ENCODE measurements at places on chromosomes 4 and X. TPM values are rescaled to one million over a fixed set of nuclear protein-coding genes. Genes with fewer than 3 reads are reported as not detected.

GRCh38 chr4:65383589-65384305, 286.5 kb downstream of the EPHA5 start:
- H3K27ac ChIP-seq, result peak overlapping the region; percentile 87
- peaks cover 21% of the 10 kb centered on the region for H3K4me1 ChIP-seq
- no peaks in the 10 kb centered on the region for H3K36me3 ChIP-seq
- H3K4me3 ChIP-seq, result 0 out of 2 replicates have a peak overlapping the region, but pooled peaks have one; percentile 2

DNA sequence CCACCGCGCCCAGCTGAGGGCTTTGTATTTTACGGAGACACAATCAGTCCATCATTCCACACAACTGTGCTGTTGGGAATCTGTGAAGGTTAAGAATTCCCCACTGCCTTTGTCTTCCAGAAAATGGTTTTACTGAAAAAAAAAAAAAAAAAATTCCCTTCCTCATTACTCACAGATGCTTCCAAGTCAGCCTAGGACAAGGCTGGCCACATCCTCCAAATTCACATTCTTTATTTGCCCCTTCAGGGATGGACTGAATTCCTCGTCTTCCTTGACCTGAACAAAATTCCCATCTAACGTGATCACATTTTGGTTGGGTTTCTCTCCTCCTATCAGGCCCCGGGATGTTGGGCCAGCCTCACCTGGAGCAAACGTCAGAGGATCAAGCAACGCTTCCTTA, 130.3 kb downstream of the DHRSX start:
- no peak overlapping the region for H3K27ac ChIP-seq
- DNase-seq, result no peak
- no peak overlapping the region for H3K4me3 ChIP-seq
- H3K36me3 ChIP-seq, result no peaks in the 10 kb centered on the region

DNA sequence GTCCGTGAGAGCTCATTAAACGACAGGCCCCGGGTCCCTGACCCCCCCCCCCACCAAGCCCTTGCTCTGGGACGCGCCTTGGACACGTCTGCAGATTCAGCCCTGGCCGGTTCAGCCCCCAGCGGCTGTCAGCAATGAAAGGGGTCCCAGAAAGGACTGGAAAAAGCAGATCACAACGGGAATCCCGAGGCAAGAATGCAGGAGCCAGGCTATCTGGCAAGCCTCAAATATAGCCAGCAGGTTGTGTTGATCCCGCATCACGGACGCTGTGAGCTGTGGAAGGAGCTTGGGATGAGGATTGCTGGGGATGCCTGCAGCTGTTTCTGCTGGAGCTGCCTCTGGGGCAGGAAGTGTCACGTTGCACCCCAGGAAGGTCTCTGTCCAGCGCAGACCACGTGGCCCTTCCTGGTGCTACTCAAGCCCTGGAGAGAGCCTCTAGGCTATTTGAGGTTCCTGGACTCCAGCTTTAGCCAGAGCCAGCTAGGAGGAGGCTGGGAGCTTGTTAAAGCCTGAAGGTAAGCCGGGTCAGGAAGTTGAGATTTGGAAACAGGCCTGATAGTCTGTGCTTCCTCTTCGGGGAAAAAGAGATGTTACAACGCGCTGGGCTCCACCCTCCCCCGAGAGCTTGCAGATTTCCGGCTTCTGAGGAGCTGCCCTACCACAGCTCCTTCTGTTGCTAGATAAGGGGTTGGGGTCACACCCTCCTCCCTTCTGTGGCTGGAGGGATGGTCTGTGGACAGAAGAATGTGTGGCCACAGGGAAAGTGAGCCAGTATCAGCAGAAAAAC, 19.3 kb upstream of the CSF2RA start:
- no peak overlapping the region for H3K27ac ChIP-seq
- H3K4me3 ChIP-seq, result no peak overlapping the region
- peak; percentile 29 for DNase-seq
- peaks cover 7% of the 10 kb centered on the region for H3K4me1 ChIP-seq
- no peaks in the 10 kb centered on the region for H3K36me3 ChIP-seq
- H3K27me3 ChIP-seq, result no peaks in the 10 kb centered on the region

DNA sequence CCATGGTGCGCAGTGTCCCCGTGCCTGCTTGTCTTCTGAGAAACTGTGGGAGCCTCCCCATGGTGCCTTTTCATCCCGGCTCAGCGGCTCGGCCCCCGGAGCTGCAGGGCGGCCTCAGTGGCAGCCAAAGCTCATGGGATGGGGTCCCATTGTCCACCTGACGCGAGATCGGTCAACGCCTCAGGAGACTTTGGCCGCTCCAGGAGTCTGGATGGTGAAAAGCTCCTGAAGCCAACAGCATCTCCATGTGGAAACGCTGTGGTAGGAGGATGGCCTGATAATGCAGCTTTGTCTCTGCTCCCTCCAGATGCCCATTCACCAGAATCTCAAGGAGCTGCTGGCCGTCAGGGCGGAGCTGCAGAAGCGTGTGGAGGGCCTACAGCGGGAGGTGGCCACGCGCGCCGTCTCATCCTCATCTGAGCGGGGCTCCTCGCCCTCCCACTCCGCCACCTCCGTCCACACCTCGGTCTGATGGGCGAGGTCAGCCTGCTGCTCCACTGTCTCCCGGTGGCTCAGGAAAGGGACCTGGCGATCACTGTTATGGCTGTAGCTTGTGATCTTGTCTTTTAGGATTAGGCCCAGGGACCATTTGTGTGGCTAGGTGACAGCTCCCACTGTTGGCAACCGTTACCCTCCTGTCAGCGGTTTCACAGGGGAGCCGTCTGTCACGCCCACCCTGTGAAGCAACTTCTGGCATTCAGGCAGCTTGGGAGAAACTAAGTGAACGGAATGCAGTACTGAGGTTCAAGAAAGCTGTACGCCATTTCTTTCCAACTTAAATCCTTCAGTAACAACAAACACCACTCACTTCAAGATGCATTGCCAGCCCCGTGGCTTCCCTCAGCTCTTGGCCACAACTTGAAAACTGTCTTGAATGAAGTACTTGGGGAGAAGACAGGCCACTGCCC, 69.3 kb downstream of the MTMR1 start:
- H3K4me1 ChIP-seq, result peaks cover 4% of the 10 kb centered on the region
- DNase-seq, result no peak
- no peaks in the 10 kb centered on the region for H3K36me3 ChIP-seq
- H3K27me3 ChIP-seq, result no peaks in the 10 kb centered on the region

DNA sequence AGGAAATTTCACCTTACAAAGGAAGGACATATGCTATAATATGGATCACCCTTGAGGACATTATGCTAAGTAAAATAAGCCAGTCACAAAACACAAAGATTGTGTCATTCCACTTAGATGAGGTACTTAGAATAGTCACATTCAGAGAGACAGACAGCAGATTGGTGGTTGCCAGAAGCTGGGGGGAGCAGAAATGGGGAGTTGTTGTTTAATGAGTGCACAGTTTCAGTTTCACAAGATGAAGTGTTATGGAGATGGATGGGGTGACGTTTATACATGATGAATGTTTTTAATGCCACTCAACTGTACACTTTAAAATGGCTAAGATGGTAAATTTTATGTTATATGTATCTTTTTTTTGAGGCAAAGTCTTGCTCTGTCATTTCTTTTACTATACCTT, 14.8 kb upstream of the SPON2 start:
- H3K4me1 ChIP-seq, result peaks cover 6% of the 10 kb centered on the region
- no peak overlapping the region for H3K27ac ChIP-seq
- no peaks in the 10 kb centered on the region for H3K36me3 ChIP-seq
- DNase-seq, result no peak

GRCh38 chr4:41129128-41129754, 85.1 kb downstream of the APBB2 start:
- H3K4me1 ChIP-seq, result no peaks in the 10 kb centered on the region
- H3K36me3 ChIP-seq, result no peaks in the 10 kb centered on the region
- no peak overlapping the region for H3K27ac ChIP-seq
- H3K4me3 ChIP-seq, result no peak overlapping the region

SLC26A1 gene
- 0.52 TPM for total RNA-seq

GRCh38 chr4:2866160-2866861, 22.7 kb downstream of the ADD1 start:
- no peak for DNase-seq
- peaks cover 12% of the 10 kb centered on the region for H3K4me1 ChIP-seq
- H3K27ac ChIP-seq, result no peak overlapping the region
- H3K4me3 ChIP-seq, result no peak overlapping the region
- no peaks in the 10 kb centered on the region for H3K36me3 ChIP-seq

DNA sequence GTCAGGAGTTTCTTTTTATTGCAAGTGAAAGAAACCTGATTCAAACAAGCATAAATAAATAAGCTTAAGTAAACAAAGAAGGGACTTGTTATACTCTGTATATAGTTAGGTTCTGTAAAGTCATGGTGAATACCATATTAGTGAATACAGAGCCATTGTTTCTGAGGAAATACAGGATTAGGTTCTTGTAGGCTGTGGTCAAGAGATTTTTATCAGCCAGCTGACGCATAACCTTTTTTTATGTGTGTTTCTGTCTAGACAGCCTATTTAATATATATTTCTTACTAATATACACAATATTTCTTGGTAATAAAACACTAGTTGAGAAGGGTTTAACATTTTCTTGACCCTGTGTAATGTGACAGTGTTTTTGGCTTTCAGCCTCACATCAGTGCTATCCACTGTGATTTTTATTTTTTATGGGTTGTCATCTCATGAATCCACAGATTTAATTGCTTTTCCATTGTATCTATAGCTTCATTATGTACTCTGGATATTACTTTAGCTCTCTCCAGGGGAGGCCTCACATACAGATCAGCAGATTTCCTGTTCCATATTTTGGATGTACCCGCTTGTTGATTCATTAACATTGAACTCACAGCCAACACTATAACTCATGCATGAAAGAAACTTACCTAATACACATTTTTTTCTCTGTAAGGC, 8.0 kb downstream of the HERC3 start:
- H3K27me3 ChIP-seq, result no peaks in the 10 kb centered on the region
- H3K4me3 ChIP-seq, result peak overlapping the region; percentile 63
- peaks cover 33% of the 10 kb centered on the region for H3K4me1 ChIP-seq
- H3K27ac ChIP-seq, result peak overlapping the region; percentile 94
- peak; percentile 89 for DNase-seq
- H3K36me3 ChIP-seq, result no peaks in the 10 kb centered on the region

GUCY1A1 gene
- total RNA-seq, result 9.3 TPM

- H3K4me1 ChIP-seq, result no peaks in the 10 kb centered on the region
- H3K27me3 ChIP-seq, result no peaks in the 10 kb centered on the region
- peak; percentile 18 for DNase-seq
- no peak overlapping the region for H3K27ac ChIP-seq
Observed at GRCh38 chr4:66694739-66695138, 850.6 kb downstream of the CENPC start.

GPR143 gene
- total RNA-seq, result 0.52 TPM

GRCh38 chrX:119095936-119096335, 23.1 kb downstream of the CT47C1 start:
- no peaks in the 10 kb centered on the region for H3K27me3 ChIP-seq
- no peaks in the 10 kb centered on the region for H3K36me3 ChIP-seq
- H3K27ac ChIP-seq, result no peak overlapping the region
- H3K4me3 ChIP-seq, result no peak overlapping the region
- DNase-seq, result peak; percentile 51

DNA sequence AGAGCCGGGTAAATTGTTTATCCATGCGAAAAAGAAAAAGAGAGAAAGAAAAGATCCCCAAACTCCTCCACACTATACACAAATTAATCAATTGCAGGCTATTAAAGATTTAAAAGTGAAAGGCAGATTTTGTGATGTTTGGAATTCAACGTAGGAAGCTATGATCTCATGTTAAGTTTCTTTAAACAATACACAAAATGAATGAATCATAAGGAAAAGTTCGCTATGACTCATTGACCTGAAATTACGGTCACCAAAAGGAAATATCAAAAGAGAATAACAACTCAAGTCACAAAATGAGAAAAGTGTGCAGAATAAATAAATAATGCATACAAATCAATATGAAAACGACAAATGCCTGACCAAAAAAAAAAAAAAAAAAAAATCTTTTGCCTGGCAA, 28.6 kb downstream of the CLNK start:
- DNase-seq, result peak; percentile 71
- peak overlapping the region; percentile 79 for H3K27ac ChIP-seq
- H3K4me3 ChIP-seq, result peak overlapping the region; percentile 57
- no peaks in the 10 kb centered on the region for H3K36me3 ChIP-seq

- H3K27me3 ChIP-seq, result no peaks in the 10 kb centered on the region
- no peak overlapping the region for H3K4me3 ChIP-seq
- peaks cover 6% of the 10 kb centered on the region for H3K4me1 ChIP-seq
- peak; percentile 66 for DNase-seq
- H3K27ac ChIP-seq, result no peak overlapping the region
Observed at GRCh38 chrX:13646154-13646549, 6.8 kb upstream of the TCEANC start.

- peaks cover 31% of the 10 kb centered on the region for H3K4me1 ChIP-seq
- no peaks in the 10 kb centered on the region for H3K27me3 ChIP-seq
- peak; percentile 91 for DNase-seq
- no peaks in the 10 kb centered on the region for H3K36me3 ChIP-seq
- H3K4me3 ChIP-seq, result no peak overlapping the region
Observed at GRCh38 chrX:65644621-65645289, 22.7 kb upstream of the MSN start.

DNA sequence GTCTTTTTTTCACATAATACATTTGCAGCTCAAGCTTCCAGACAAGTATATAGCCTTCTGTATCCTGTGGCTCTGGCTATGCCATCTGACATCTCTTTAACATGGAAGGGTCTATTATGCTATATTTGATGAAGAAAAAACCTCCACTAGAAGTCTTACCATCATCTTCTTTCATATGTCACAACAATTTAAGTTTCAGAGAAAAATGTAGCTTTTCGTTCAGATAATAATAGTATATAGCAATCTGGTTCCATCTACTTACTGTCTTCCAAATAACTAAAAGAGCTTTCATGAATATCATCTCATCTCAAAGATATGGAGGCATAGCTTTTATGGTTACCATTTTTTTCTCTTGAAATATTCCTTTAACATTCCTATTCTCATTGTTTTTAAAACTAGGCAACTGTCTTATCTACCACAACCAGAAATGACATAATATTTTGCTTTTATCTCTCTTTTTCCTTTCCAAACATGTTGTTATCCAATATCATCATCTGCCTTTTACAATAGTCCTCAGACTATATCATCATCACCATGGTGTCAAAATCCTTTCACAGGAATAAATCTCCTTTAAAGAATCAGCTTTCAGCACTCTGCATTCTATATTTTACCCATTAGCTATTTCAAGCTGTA, 1005.1 kb downstream of the PDHA2 start:
- H3K27me3 ChIP-seq, result no peaks in the 10 kb centered on the region
- no peaks in the 10 kb centered on the region for H3K4me1 ChIP-seq
- DNase-seq, result no peak
- no peaks in the 10 kb centered on the region for H3K36me3 ChIP-seq

- H3K27ac ChIP-seq, result no peak within 1 kb of the TSS
- H3K4me1 ChIP-seq, result peaks cover 12% of the 10 kb centered on the region
- no peaks in the 10 kb centered on the region for H3K27me3 ChIP-seq
- DNase-seq, result peak; percentile 49
- no peaks in the 10 kb centered on the region for H3K36me3 ChIP-seq
- peak within 1 kb of the TSS; percentile 77 for H3K4me3 ChIP-seq
Observed at GRCh38 chrX:53048169-53049126, at the start of gene GPR173. GPR173 (plus strand) TSS chrX:53048789; CDS start chrX:53076622, 27,833 bp downstream.

GPR82 gene
- total RNA-seq, result not detected

XK gene
- total RNA-seq, result 7.7 TPM

DNA sequence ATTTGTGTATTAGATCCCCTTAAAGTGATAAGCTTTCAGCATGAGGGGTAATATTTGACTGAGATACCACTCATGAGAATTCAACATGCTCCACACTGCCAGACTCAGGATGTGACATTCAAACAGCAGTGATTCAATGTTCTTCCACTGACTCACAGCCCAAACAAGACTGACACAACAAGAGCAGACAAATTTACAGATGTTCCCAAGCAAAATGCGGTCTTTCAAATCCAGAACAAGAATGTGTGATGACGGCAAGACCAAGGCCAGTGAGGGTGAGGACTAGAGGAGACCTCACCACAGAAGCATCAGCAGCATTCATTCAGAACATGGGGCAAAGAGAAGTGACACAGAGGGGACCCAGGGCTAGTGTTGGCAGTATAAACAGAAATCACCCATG, 99.3 kb upstream of the GRIA3 start:
- peak; percentile 16 for DNase-seq
- H3K4me1 ChIP-seq, result no peaks in the 10 kb centered on the region
- H3K27ac ChIP-seq, result 0 out of 2 replicates have a peak overlapping the region, but pooled peaks have one; percentile 16
- no peaks in the 10 kb centered on the region for H3K36me3 ChIP-seq
- no peak overlapping the region for H3K4me3 ChIP-seq
